ENCODE measurements at places on chromosomes 16 and 17.

DNA sequence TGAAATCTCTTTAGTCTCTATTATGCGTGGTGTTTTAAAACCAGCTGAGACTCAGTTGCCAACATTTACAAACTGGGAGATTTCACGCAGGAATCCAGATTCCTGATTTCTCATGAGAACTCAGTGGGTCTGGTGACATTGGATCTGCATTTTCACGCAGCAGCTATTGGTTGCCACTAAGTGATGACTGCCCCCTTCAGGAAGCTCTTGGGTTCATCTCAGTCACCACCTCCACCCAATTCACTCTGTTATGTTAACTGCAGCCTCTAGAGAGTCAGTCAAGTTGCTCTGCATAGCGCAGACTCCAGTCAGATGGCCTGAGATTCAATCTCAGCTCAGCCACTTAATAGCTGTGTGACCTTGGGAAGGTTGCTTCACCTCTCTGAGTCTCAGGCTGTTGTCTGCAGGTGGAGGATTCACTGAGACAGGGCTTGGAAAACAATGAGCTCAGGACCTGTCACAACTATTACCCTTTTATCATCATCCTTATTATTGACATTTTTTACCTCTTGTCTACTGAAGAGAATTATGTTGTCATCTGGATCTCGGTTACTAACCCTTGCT is 6.4 kb downstream of the SHISA9 start:
- no peak for DNase-seq

DNA sequence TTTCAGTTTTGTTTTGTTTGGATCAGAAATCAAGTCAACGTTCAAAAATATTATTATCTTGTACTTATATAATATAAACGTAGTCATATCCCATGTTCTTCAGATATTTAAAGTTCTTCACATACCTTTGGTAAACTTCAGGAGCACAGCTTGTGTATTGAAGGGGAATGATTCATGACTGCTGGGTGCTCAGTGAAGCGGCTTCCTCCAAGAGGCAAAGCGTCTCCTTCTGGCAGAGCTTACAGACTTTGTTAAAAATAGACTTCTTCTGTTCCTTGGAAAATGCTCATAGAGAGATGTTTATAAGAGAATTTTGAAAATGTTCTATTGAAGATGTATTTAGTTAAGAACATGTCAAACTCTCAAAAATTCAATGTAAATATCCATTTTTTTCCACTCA is 155.6 kb upstream of the CNTNAP4 start:
- DNase-seq: no peak

GRCh38 chr17:74213861-74214391 is 555 bp downstream of the TTYH2 start:
- DNase-seq: no peak

DNA sequence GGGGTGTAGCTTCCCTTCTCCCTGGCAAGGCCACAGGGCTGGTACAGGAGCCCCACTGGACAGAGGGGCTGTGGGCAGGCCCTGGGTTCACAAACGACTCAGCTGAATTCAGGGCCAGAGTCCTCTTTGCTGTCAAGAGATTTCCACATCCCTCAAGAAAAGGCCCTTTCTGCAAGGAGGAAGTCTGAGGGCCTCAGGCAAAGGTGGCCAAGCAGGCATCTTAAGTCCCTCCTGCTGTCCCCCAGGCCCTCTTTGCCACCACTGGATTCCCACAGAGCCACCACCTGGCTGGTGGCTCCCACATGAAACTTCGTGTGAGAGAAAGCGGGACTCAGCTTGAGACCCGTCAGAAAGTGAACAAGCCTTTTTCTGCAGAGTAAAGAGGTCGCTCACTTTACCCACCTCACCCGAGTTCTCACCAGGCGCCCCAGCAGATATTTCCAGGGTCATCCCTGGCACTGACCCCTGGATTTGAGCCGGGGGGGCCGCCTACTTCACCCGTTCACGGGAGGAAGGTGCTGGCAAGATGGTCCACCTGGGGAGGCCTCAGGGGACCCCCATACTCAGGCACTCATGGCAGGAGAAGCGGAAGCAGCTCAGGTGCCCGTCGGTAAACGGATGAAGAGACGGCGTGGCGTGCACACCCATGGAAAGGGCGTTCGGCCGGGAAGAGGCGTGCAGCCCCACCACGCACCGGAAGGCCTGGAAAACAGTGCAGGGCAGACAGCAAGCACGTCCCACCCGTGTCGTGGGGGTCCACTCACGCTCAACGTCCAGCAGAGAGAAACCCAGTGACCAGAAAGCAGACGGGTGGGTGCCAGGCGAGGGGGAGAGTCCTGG is 3.6 kb downstream of the RNF166 start:
- no peak for DNase-seq

- DNase-seq: no peak
Observed at GRCh38 chr16:266258-267164, 9.2 kb downstream of the RGS11 start.

DNA sequence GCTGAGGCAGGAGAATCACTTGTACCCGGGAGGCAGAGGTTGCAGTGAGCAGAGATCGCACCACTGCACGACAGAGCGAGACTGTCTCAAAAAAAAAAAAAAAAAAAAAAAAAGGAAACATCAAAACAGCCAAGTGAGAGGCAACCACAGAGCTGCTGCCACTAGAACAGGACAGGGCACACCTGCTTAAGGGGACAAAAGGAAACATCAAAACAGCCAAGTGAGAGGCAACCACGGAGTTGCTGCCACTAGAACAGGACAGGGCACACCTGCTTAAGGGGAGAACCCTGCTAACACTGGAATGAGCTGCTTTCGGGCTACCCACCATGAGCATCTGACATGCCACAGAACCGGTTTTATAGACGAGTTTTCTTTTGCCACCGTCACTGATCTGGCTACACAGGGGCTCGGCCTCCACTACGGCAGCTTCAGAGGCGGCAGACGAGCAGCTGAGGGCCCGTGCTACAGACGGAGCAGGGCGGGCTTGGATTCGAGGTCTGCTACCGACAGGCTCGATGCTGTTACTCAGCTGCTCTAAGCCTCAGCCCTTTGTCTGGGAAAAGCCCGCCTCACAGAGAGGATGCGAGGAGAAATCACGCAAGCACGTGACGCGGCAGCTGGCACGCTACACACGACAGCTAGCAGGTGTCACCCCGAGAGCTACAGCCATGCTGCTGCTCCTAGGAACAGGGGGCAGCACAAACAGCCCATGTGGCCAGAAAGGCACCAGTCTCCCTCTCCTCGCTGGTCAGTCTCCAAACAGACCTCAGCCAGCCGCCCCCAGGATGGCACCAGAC is 2.0 kb downstream of the P4HB start:
- no peak for DNase-seq

DNA sequence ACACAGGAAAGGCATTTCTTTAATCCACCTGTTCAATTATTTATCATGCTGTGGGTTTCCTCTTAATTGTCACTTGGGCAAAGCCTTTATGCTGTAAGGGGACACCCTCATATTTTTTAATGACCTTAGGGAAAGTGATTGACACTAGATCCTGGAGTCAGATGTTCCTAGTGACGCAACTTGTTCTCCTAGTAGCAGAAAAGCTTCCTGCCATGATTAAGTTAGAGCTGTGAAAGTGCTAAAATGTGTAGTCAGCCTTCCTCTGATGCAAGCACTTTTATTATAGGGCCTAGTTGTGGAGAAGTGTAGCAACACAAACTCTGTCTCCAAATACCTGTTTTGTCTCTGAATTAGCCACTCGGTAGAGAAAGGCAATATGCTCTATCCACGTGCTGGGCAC is 12.3 kb downstream of the TMEM100 start:
- DNase-seq: no peak

DNA sequence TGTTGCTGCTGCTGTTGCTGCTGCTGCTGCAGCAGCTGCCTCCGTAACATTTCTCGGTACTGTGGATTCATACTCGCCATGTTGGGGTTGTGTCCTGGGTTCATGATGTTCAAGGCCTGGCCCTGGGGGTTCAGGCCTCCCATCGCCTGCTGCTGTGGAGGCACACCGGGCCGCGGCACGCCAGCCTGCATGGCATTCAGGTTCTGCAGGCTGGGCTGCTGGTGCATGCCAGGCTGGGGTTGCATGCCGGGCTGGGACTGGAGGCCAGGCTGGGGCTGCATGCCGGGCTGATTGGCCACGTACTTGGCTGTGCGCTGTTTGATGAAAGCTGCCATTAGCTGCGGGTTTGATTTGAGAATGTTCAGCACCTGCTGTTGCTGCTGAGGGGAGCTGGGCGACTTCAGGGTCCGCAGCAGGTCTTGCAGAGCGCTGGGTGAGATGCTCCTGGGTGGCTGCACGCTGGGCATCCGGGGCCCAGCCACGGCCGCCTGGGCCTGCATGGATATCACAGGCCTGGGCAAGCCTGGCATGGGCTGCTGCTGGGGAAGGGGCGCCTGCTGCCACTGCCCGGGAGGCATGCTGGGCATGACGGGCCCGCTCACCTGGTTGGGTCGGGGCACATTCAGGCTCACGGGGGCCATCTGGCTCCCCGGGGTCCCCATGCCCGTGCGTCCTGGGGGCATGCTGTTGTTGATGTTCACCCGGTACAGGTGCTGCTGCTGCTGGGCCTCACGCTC is 11.3 kb upstream of the TRAP1 start:
- DNase-seq: no peak
